ENCODE measurements at places on chromosomes 16 and 17.

DNA sequence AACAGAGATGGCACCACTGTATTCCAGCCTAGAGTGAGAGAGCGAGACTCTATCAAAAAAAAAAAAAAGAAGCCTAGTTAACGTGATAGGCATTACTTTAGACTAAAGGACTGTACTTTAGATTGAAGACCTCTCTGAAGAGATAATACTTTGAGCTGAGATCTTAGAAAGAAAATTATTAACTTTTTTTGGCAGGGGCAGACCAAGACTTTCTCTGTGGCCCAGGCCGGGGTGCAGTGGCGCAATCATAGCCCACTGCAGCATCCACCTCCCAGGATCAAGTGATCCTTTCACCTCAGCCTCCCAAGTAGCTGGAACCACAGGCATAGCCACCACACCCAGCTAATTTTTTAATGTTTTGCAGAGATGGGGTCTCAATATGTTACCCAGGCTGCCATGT is 75.7 kb upstream of the TNRC6A start:
- DNase-seq: no peak

- no peak for DNase-seq
Observed at GRCh38 chr16:84194470-84195200, 3.7 kb downstream of the ADAD2 start.

- DNase-seq: no peak
Observed at GRCh38 chr16:64910356-64910755, 211.5 kb downstream of the CDH11 start.

- no peak for DNase-seq
Observed at GRCh38 chr17:9343516-9343915, 232.1 kb downstream of the STX8 start.

DNA sequence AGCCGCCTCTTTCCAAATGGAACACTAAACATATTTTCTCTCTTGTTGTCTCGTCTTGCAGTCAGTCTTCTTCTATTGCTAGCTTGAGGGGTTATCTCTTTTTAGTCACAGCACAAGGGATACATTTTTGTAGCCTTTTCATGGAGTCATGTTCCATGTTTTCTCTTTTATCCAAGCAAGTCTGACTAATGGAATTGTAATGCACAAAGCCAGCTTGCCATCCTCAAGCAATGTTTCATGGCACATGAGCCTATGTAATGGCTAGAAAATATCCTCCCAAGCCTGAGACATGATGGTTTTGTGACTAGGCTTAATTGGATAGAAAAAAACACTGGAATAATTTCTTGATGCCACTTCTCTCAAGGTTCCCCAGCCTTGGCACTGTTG is 414.6 kb upstream of the GOT2 start:
- DNase-seq: no peak

DNA sequence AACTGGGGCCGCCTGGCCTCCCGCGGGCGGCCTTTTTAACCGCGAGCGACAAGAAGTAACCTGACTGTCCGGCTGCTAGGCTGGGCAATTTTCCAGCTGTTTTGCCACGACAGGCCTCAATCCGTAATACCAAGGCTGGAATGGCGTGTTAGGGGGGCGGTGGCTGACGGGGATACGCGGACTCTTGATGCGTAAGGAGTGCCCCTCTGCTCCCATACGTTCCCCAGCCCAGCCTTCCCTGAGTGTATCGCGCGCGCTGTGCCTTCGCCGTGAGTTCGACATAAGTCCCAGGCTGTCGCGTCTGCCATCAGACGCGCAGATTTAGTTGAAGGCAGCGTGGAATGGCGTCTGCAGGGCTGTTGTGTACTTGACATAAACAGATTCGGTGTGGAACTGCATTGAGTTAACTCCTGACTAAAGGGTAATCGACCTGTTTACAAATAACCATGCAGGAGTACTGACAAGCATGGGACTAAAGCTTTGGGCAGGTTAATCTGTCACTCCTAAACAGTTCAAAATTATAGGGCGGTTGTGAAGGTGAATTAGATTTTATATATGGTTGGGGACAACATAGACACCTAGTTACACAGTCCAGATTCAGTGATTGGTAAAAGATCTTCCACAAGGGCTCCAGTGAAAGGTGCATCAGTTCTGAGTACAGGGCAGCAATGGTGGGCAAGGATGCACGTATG is 16.6 kb upstream of the ERN1 start:
- no peak for DNase-seq

DNA sequence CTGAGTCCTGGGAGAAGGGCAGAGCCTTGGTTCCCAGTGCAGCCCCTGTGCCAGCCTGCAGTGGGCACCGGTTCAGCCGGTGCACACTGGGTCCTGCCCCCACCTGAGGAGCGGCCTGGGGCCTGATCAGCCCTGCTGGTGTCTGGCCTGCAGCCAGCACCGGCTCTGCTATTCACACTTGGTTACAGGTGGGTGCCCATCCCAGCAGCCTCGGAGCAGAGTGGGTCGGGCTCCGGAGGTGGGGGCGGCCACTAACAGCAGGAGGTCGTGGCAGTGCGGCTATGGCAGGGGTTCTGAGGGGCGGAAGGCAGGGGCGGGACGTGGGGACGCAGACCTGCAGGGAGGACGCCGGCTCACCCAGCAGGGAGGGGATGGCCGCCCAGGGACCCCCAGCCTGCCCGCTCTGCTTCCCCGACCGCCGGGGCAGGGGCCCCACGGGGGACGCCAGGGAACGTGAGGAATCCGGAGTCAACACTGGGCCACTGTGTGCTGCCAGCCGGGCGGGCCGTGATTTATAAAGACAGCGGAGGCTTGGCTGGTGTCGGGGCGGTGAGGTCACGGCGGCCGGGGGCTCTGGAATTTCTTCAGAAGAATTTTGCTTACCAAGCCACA is 20.3 kb downstream of the METRNL start:
- DNase-seq: no peak

- no peak for DNase-seq
Observed at GRCh38 chr17:45734598-45734997, 49.5 kb upstream of the CRHR1 start.

GRCh38 chr16:70778901-70779309 is 22.1 kb downstream of the VAC14 start:
- DNase-seq: no peak

DNA sequence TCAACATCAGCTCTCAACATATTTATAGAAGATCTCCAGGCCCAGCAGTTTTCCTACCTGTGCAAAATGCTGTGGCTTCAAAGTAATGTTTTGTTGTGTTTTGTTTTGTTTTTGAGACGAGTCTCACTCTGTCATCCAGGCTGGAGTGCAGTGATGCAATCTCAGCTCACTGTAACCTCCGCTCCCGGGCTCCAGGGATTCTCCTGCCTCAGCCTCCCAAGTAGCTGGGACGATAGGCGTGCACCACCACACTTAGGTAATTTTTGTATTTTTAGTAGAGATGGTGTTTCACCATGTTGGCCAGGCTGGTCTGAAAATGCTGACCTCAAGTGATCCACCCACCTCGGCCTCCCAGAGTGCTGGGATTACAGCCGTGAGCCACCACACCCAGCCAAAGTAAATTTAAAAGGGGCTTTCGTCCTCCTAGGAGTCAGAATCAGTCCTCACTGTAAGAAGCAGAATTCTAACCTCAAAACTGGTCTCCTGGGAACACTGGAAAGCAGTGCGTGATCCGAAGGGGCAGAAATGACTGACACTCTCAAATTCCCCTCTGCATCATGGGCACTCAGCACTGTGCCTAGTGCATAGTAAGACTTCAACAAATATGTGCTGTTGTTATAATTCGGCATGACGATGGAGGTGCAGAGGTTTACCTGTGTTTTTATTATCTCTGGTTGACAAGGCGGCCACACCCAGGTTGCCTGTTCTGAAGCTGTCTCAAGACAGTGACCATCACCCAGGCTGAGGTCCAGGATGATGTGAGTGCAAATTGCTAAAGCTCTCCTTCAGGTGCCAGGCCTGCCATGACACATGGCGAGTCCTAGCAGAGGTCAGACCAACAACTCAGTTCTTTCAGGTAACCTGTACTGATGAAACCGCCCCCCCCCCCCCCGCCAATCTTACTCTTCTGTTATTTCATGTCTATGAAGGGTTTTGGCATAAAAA is 59.8 kb downstream of the ADCY9 start:
- no peak for DNase-seq

GRCh38 chr17:3796110-3796821 is 4.7 kb downstream of the ITGAE start:
- DNase-seq: peak; percentile 74

- no peak for DNase-seq
Observed at GRCh38 chr17:76709077-76709950, 1.5 kb downstream of the MXRA7 start.

- DNase-seq: no peak
Observed at GRCh38 chr16:7270823-7271222, 61.8 kb upstream of the RBFOX1 start.

GRCh38 chr16:4737545-4737944 is 3.2 kb downstream of the DNAAF8 start:
- DNase-seq: no peak

GRCh38 chr17:78939615-78940014 is 14.4 kb upstream of the TIMP2 start:
- DNase-seq: no peak

- no peak for DNase-seq
Observed at GRCh38 chr17:77204536-77204935, 63.8 kb downstream of the SEC14L1 start.

- DNase-seq: no peak
Observed at GRCh38 chr17:560432-560873, 154.2 kb downstream of the VPS53 start.

DNA sequence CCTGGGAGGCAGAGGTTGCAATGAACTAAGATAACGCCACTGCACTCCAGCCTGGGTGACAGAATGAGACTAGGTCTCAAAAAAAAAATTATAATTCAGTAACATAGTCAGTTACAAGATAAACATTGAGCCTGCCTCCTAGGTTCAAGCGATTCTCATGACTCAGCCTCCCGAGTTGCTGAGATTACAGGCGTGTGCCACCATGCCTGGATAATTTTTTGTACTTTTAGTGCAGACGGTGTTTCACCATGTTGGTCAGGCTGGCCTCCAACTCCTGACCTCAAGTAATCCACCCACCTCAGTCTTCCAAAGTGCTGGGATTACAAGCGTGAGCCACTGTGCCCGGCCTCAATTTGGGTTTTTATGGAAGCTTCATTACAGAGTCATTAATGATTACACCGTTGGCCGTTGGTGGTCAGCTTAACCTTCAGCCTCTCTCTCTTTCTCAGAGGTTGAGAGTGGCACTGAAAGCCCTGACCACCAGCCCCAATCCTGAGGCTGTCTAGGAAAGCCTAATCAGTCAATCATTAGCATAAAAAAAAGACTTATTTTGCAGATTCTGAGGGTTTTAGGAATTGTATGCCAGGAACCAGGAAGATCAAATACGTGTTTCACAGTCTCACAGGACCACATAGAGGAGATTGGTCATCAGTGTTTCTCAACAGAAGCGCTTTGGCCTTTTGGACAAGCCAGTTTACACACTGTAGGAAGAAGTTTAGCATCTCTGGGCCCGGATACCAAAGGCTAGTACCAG is 1.3 kb upstream of the LRRC37A3 start:
- no peak for DNase-seq

DNA sequence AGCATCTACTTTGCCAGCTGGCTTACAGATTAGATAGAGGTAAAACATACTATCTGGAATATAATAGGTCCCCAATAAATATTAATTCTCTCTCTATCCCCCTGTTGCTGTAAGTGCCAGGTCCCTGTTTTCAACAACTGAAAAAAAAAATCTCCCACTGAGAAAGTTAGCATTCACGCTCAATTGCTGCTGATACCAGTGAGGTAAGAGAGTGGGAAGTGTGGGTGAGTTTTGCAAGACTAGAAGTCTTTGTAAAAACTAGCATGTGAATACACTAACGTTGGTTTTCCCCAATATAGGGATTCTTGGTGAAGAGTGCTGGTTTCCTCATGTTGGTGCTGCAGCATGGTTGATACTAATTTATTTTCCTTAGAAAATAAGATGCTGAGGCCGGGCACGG is 11.7 kb upstream of the TAOK1 start:
- no peak for DNase-seq

- DNase-seq: no peak
Observed at GRCh38 chr17:18965530-18966236, 13.7 kb downstream of the SLC5A10 start.

GRCh38 chr17:10875430-10875851 is 37.6 kb upstream of the PIRT start:
- DNase-seq: no peak

DNA sequence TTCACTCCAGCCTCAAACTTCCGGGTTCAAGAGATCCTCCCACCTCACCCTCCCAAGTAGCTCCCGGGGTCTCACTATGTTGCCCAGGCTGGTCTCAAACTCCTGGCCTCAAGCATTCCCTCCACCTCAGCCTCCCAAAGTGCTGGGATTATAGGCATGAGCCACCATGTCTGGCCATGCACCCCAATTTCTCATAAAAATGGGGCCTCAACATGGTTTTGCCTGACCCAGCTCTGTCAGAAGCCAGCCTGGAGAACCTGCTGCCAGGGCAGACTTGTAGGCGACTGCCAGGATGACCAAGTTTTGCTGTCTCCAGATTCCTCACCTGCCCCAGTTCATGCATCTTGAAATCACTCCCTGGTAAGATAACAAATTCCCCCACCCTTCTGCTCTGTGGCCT is 82.9 kb downstream of the AIPL1 start:
- no peak for DNase-seq

- DNase-seq: no peak
Observed at GRCh38 chr16:8888951-8889892, 7.1 kb downstream of the LITAFD start.

- no peak for DNase-seq
Observed at GRCh38 chr16:57559072-57559790, 16.8 kb downstream of the ADGRG5 start.

Measured in activated T-cell treated with anti-CD3 and anti-CD28 coated beads, Interleukin-2, amount 50 U/mL, for 1 hour (primary cell).